ENCODE measurements at places on chromosomes 5 and 9.
A peak's percentile ranks its signal among the peaks of the same experiment; 100 is the strongest.

- DNase-seq = peak; percentile 26
Measured at GRCh38 chr5:151757233-151758140, 944 bp downstream of the ATOX1 start.

- no peak for DNase-seq
Measured at GRCh38 chr5:83397658-83398057, 73.9 kb upstream of the VCAN start.

DNA sequence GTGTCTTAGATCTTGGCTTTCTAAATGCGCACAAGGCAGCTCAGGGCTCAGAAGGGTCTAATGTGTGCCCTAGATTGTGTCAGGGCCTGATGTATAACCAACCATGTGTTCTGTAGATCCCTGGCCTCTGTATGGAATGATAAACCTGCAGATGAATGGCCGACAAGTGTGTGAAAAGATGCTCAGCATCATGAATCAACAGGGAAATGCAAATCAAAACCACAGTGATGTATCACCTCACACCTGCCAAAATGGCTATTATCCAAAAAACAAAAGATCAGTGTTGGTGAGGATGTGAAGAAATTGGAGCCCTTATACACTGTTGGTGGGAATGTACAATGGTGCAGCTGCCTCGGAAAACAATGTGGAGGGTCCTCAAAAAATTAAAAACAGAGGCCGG, 489.8 kb downstream of the SEMA5A start:
- no peak for DNase-seq

DNA sequence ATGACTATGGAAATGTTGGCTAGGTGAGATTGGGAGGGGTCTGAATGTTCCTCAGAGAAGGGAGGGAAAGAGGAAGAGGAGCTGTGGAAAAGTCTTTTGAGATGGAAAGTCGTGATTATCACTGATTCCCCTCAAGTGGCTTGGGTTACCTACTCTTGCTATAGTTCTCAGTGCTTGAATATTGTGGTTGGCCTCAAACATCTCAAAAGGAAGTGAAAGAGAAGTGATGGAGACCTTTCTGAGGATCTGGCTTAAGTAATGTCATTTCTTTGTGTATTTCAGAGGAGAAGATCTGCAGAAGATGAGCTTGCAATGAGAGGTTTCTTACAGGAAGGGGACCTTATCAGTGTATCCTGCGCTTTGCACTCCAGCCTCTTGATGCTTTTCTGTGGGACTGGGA, 5.5 kb downstream of the EXOSC2 start:
- DNase-seq = no peak

DNA sequence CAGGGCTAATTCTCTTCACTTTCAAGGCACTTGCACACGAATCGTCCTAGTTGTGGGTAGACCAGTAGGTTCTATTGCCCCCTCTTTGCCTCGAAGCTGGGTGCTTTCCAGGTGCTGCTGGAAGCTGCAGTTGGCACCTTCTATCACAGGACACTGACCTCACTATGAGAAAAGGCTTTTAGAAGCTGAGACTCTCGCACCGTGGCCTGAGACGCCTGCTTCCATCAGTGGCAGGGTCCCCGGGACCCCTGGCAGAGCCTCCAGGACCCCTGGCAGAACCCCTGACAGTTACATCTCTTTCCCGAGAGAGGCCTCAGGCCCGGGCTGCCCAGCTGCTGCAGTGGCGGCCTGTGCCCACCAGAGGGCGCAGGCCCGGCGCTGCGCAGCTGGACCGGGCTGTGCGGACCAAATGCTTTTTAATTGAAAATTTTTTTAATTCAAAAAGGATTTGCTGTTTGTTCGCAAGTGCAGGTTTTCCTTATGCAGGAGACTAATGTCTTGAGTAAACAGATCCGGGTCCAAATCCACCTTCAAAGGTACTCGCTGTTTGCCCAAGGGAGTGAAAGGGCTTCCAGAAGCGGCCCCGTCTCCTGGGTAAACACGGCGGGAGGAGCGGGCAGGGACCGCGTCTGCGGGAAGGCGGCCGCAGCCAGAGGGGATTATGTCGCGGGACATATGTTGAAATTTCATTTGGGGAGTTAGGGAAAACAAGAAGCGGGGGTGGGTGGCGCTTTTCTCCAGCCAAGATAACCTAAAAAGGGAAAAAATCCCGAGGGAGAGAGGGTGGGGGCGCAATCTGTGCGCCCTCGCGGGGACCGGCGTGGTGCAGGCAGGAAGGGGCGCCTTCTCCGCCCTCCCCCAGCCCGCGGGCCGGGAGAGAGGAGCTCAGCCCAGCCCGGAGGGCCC, 114.5 kb upstream of the LMX1B start:
- peak; percentile 61 for DNase-seq

DNA sequence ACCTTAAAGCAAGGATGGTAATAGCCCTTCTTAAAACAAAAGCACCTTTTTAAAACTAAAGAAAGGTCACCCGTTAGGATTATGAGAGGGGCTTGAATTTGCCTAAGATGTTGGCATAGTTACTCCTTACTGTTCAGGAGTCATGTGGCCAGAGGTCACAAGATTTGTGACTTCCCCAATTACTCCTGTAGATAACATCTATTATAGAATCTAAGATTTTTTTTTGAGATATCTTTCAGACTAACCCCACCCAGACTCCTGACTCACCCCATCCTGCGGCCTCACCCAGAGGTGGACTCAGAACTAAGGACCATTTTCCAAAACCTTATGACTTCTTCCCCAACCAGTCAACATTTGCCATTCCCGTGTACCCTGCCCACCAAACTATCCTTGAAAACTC, 2.4 kb downstream of the CD180 start:
- DNase-seq = no peak

DNA sequence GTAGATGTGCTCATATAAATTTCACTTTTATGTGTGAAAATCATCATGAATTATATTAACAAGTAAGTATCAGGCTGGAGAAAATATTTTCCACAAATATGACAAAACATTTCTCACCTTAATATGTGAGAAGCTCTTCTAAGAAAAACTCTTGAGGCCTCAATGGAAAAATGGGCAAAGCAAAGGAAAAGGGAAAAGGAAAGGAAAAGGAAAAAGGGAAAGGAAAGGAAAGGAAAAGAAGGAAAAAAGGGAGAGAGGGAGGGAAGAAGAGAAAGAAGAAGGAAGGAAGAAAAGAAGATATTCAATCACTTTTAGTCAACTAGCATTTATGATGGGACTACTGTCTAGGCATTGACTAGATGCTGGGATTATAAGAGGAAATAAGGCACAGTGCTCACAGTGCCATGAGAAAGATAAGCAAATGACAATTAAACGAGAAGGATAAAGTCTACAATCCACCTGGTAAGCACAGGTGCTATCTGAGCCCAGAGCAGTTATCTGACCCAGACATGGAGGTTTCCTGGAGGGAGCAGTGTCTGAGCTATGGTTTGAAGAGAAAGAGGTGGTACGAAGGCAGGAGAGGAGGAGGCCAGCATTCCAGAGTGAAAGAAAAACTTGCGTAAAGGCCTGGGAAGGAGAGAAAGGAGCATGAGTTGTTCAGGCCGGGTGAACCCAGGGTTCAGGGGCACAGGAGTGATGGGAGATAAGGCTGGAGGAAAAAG, 18.3 kb upstream of the ACSL6 start:
- peak; percentile 56 for DNase-seq

DNA sequence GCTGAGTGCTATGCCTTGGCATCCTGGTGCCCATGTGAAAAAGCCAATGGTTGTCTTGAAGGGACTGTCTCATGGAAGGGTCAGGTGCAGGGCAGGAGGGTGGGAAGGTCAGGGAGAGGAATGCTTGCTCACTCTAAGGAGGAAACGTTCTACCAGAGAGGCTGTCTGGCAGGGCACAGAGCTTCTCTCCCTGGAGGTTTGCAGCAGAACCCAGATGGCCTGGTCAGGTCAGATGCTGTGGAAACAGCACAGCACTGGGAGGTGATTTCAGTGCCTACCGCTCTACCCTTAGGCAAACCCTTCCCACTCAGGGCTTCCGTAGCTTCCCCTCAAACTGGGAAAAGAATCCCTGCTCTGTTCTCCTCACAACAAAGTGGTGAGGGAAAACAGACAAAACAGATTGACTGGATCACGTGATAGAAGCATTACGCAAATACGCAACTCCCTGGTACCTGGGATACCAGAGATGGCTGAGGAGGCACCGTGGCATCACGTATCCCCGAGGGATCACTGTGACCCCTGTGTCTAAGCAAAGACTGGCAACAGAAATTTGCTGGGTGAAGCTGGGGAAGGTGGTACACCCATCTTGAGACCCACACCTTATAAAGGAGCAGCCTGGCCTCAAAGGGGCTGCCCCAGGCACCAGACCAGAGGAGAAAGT, 3.9 kb upstream of the MGAT1 start:
- DNase-seq = no peak

DNA sequence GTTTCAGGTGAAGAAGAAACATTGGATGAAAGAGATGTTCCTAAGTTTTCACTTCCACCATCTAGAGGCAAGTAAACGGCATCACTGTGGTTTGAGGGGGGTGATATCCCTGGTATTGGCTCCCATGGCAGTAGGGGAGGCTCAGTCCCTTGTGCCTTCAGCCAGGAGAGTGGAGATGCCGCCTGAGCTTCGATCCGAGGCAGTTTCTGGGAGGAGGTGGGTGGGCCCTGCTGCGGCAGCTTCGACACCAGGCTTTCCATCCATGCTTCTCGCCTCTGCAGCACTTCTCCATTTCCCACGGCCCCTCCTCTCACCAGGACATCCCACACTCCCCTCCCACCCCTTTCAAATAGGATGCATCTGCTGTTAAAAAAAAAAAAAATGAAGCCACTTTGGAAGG, 258.3 kb downstream of the GADD45G start:
- no peak for DNase-seq

DNA sequence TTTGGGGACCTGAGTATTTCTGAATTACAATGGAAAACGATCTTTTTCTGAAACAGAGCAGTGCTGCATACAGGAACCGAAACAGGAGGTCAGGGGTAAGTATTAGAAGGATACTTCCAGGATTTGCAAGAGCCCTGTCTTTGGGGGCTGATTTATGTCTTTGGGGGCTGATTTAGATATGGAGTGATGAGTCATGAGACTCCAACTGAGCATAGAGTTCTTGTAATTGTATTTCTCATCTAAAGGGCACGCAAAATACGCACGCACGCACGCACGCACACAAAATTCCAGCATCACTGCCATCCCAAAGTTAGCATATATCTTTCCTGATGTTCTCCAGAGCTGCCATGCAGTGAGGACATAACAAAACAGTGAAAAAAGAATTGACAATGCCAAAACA, 414.8 kb upstream of the CCNH start:
- DNase-seq = no peak

GRCh38 chr9:80061940-80062339, 490.2 kb downstream of the TLE4 start:
- DNase-seq = no peak

DNA sequence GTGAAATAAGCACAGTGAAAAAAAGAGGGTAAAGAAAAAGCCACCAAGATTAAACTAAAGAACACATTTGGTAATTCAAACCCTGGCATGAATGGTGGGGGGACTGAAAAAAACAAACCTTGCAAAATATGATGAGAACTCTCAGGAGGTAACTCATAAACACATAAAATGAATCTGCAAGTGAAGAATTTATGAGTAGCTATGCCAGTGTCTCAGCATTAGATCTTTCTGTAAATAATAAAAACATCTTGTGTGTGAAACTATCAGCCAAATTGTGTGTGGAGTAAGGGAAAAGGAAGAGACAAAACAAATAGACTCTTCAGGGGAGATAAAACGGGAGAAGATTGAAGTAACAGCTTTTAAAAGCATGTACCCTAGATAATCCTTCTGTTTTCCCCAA, 129.6 kb upstream of the SPEF2 start:
- no peak for DNase-seq

DNA sequence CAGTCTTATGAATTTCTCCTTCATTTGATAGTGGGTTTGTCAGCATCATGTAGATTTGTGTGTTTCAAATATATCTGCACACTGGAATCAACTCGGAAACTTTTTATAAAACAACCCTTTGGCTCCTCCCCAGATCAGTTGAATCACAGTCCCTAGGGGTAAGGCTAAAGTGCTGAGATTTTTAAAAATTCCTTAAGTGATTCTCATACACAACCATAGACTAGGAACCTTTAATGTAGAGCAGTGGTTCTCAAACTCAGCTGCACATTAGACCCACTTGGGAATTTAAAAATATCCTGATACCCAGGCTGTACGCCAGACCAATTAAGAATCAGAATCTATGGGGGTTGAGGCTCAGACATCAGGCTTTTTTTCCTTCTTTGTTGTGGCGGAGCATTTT, 17.5 kb upstream of the JAK2 start:
- DNase-seq = no peak

All from small intestine (tissue), 16 donors.